ENCODE measurements at places on chromosomes 6 and 20.
A peak's percentile ranks its signal among the peaks of the same experiment; 100 is the strongest.

DNA sequence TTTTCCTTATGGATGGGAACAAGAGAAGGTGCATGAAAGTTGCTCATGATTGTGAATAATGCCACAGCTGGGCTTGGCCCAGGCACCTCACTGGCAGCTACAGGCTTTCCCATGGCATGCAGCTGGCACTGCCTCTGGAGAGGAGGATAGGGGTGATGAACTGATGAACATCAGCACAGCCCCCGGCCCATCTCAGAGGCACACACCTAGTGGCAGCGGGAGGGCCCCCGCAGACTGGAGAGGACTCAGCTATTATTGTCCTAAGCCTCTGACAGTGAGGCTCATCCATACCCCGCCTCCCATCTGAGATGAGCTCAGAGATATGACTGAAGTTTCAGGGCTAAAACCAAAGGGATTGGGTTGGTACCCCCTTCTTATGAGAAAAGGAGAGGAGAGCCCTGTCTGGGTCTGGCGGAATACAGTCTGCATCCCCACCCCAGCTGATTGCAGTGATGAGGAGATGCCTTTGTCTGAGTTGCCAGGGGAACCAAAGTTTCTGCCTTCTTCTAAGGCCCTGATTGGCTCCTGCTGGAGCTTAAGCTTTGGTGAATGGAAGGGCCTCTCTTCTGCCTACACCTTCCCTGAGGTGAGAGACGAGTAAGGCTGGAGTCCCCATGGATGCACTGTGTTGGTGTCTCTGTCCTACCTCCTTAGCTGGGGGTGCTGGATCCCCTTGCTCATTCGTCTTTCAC, 27.6 kb upstream of the EPB41L1 start:
- DNase-seq = no peak

DNA sequence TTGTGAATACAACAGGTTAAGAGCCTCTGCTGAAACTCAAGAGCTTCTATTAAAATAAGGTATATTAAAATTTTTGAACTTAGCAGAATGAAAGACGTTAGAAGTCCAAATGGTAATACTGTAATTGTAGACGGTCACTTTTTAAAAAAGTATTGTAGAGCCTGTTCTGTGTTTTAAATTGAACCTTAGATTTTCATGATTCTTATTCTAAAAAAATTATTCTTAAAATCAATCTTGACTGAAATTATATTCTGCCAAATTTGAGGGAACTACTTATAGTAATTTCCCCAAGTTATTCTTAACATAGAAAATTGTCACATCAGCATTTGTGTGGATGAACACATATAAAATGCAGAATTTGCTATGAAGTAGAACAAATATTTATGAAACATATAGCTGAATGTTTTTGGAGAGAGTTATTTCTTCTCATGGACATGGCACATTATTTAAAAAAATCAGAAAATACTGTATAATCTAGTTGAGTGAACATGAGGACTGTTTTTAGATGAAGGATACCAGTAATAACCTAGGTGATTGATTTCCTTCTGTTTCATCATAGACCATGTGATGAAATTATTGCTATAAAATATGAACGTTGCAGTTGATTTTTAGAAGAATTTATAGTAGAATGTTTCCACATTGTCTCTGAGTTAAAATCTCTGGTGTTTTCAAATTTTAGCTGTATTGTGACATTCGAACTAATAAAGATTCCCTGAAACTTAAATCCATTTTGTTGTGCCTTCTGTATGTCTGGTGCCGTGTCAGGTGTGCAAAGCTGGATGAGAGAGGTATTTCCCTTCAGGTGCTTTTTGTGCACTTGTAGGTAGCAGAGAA, 2.8 kb downstream of the TBPL1 start:
- no peak for DNase-seq

GRCh38 chr20:23251779-23252178, 98.8 kb upstream of the NXT1 start:
- DNase-seq = no peak

GRCh38 chr6:161116554-161116953, 125.0 kb downstream of the MAP3K4 start:
- no peak for DNase-seq

GRCh38 chr6:41984623-41985022, 43.0 kb upstream of the CCND3 start:
- no peak for DNase-seq

DNA sequence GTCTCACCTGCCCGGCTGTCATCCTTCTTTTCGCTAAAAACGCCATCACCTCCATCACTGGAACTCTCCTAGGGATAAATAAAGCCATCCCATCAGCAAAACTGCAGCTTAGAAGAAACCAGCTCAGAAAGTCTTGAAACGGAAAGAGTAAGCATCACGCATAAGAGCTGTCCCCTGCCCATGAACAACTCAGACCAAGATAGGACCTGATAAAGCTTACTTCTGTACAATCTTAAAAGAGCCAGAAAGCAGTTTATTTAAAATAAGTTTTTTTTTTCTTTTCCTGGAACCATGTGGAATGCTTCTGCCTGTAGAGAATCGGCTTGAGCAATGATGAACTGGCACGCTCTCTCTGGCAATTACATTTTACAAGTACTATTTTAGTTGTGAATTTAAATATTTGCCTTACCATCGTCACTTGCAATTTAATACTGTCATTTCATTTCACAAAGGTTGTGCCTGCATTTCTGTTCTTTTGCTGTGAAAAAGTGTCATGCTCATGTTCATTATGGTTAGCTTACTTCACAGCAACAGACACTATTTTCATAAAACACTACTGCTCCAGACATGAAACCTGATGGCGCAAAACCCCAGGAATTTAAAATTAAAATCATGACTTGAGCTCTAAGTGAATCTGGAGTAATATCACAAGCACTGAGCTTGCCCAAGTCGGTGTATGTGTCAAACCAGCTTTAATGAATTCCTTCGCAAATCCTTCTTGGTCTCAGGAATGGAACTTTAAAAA, 59.6 kb upstream of the EMILIN3 start:
- no peak for DNase-seq

- no peak for DNase-seq
These were observed 138.0 kb downstream of the THBS2 start for GRCh38 chr6:169115632-169116031.

DNA sequence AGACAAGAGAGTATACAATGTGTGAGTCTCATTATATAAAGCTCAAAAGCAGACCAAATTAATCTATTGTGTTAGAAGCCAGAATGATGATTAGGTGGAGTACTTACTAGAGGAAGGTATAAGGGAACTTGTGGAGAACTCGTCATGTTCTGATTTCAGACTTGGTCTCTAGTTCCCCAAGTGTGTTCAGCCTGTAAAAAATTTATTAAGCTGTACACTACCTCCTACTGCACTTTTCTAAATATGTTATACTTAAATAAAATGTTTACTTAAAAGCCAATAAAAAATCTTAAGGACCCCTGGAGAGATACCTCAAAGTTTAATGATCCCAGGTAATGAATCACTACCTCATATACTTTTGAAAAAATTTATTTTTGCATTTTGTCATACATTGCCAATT, 130.4 kb upstream of the PLCB4 start:
- DNase-seq = no peak

DNA sequence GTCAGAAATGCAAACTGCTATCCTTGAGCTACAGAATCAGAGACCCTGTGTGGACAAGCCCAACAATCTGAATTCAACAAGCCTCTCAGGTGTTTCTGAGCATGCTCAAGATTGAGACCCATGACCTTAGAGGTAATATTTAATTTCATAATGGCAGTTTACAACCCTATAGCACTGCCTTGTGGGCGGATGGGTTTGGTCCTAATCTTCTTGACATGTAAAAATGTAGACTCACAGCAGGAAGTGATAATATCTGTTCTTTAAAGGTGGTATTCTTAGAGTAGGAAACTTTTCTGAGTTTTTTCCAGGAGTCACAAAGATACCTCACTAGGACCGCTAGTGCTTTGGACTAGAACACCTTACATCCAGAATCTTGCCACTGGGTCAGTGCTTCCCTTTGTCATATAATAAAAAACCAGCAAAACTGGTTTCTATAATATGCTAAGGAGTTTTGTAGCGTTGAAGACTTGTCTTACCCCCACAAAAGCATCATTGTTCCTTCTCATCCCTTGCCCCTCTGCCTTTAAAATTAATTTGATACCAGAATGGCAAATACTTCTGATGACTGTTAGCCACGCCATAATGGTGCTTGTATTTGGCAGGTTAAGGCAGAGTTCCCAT, 52.6 kb downstream of the E2F3 start:
- DNase-seq = no peak

GRCh38 chr6:25635886-25636317, 16.1 kb upstream of the SCGN start:
- no peak for DNase-seq

- no peak for DNase-seq
These were observed 20.4 kb downstream of the PREP start for GRCh38 chr6:105382496-105382895.

DNA sequence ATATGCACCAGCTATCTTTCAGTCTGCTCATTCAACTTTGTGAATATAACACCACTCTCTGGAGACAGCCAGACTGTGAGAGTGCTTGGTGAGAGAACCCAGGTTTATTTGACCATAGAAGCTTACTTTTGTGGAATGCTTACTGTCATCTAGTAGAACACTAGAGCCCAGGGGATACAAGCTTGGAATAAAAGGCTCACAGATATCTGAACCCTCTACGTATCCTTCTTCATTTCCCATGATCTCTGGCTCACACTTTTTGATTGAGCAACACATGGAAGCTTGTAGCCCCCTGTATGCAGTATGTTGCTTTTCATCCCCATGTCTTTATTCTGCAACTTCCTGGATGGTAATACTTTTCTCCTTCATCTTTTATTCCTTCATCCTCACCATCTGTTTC, 835.3 kb upstream of the CITED2 start:
- no peak for DNase-seq

DNA sequence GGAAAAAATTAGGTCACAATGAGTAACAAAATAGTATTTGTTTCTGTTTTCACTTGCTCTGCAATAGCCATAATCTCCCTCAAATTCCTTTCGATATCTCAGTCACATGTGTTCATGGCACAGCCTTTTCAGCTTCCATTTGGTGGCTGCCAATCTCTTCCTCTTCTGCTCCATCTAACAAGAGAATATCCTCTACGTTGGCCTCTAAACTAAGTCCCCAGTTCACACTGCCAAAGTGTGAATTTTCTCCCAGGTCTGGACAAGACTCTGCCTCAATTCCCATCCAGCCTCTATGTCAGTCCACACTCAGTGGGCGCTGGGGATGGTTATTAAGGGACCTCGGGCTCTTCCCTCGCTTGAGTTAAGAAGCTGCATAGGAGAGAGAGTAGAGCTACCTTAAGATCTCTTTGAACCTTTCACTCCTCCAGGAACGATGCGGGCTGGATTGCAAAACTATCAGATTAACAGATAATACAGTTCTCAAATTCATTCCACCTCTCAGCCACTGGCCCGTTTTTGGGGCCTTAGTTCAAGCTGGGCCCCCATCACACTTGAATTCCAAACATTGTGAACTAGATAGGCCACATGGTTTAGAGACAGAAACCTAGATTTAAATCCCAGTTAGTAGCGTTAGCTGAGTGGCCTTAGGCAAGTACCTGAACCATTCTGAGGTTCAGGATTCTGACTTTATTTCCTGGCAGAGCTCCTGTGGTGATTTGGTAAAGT, 250.2 kb upstream of the QKI start:
- DNase-seq = no peak

DNA sequence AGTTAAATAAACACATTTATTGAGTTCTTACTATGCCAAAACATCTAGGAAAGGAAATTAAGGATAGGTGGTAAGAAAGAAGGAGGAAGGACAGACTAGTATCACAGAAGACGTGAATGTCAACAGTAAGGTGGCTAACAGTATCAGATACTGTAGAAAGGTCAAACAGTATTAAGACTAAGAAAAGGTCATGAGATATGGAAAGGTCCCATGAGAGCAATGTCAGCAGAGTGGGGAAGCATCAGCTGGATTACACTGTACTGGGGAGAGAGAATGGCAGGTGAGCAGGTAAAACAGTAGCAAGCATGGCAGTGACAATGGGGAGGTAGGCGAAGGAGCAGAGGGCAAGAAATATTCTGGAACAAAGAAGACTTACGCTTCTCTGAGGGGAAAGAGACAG, 18.0 kb downstream of the GLO1 start:
- DNase-seq = no peak

GRCh38 chr6:109174916-109175315, 79.6 kb downstream of the CEP57L1 start:
- DNase-seq = peak; percentile 26

- DNase-seq = no peak
These were observed 227.6 kb downstream of the BMP7 start for GRCh38 chr20:57038608-57039440.

- DNase-seq = no peak
These were observed 191.8 kb downstream of the TMEM200A start for GRCh38 chr6:130557481-130558112.

DNA sequence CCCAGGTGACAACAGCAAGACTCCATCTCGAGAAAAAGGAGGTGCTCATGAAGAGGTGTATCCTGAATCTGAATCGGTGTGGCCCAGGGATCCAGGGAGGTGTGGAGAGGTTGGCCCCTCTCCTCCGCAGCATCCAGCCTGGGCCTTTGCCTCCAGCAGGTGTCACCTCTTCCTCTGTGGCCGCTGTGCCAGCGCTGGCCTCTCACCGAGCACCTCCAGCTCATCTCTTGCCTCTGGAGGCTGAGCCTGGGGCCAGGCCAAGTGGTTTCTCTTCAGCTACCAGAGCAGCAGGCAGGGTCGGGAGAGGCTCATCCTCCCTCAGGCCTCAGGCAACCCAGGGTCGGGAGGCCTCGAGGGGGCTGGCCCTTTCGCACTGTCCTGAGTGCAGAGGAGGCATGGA, 1.2 kb upstream of the COL20A1 start:
- DNase-seq = no peak

DNA sequence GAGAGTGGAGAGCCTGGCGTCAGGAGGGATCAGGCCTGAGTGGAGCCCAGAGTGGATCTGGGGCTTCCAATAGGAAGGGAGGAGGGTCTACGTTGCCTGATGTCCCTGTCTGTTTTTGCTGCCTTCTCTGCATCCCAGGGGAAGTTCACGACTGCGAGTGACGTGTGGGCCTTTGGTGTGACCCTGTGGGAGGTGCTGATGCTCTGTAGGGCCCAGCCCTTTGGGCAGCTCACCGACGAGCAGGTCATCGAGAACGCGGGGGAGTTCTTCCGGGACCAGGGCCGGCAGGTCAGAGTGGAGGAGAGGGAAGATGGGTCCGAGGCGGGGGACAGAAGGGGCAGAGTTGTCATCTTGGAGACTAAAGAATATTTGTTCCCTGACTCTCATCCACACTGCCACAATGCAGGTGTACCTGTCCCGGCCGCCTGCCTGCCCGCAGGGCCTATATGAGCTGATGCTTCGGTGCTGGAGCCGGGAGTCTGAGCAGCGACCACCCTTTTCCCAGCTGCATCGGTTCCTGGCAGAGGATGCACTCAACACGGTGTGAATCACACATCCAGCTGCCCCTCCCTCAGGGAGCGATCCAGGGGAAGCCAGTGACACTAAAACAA, 9.2 kb upstream of the GTF2H4 start:
- DNase-seq = no peak

GRCh38 chr6:157323966-157324300, 614 bp upstream of the TMEM242 start:
- peak; percentile 60 for DNase-seq

Data from fibroblast of the conjunctiva (primary cell).